ENCODE measurements at places on chromosomes 5 and 9.

DNA sequence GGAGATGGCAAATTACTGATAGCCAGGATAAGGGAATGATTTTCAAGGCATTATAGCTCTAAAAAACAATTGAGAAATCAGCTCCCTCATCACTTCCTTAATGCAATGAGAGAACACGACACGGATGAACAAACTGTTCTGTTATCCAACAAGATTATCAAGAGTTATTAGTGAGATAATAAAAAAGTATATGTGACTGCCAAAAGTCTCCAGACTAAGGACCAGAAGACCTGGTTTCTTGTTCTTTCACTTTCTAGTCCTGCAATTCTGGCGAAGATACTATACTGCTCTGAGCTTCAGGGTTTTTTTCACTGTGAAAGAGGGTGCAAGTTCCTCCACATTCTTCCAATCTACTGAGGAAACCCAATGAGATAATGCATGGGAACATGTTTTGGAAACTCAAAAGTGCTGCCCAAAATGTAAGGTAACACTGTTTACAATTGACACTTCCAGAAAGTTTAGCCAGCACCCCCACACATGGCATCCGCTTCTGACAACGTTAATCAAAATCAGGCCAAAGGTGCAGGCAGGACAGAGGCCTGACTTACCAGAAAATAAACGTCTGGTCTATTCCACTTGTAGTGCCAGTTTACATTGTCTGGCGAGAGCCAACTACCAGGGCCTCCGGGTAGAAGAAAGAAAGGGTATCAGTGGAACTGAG, 254.2 kb downstream of the DOCK8 start:
- DNase-seq, result no peak

- no peak for DNase-seq
These were observed 656.3 kb upstream of the FAM174A start for GRCh38 chr5:99878830-99879229.

DNA sequence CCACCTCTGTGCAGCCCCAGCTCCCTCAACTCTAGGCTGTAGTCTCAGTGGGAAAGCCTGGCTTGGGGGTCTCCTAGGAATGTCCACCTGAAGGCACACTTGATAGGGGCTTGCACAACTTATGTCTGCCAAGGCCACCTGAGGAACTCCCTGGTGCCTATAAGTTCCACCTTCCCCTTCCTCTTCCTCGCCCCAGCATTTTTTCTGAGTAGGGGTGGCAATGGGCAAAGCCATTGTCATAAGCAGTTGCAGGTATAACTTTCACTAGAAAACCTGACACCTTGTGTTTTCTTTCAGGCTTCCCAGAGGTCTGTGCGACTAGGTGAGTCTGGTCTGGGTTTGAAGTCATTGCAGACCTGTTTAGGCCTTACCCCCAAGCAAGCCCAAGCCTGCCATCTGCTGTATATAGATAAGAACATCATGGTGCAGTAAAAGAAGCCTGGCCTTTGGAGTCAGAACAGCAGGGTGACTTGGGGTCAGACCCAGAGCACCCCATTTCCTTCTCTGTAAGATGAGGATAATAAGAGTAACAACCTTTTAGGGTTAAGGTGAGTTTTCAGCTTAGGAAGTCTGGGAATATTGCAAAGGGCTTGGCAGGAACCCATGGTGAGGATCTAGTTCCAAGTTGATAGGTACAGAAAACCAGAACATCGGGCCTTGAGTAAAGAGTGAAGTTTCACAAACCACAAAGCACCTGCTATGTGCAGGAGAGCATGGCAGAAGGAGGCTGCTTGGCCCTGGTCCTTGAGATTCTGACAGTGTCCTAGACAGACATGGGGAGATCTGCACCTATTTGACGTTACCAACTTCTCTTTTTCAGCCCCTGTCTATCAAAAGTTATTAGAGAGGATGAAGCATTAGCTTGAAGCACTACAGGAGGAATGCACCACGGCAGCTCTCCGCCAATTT, 33.8 kb downstream of the TGFBI start:
- DNase-seq, result peak; percentile 72

DNA sequence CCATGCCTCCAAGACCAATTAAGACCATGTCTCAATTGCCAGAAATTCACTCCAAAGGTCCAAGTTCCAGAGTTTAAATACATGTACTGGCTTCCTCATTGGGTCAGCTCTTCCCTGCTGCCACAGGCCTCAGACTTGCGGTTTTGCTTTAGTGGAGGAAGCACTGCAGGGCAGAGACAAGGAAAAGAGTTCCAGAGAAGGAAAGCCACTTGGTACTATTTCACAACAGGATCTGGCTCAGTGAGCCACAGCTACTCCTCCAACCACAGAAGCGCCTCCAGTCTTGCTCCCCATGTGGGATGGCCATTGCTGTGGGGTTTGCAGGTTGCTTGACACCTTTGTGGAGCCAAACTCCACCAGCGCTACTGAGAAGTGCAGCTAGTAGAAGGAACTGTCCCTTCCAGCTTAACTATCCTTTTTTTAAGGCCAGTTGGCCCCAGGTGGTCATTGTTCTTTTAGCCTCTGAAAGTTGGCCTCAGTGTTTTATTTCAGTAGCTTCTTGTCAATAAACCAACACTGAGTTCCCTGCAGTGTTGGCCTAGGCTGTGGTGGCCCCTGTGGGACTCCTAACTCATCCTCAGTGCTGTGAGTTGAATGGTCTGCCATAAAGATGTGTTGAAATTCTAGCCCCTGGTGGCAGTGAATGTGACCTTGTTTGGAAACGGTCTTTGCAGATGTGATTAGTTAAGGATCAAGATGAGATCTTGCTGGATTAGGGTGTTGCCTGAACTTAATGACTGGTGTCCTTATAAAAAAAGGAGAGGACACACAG, 93.7 kb upstream of the DAP start:
- DNase-seq, result no peak

- no peak for DNase-seq
These were observed 586.1 kb upstream of the CDH6 start for GRCh38 chr5:30607301-30607894.

DNA sequence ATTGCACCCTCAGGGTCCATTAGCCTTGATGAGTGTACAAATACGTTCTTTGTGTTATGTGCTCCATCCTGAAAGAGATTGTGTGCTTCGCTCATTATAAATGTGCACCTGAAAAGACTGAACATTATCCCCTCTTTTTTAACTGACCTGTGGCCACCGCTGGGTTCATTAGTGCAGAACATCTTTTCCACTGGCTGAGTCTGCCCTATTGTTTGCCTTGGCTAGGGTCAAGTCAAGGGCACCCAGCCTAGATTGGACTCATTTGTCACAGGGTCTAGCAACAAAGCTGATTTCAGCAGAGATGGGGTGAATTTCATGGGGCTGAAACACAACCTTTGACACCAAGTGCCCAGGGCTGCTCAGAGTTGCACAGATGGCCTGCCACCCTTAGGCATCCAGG, 764.1 kb upstream of the ARRDC3 start:
- no peak for DNase-seq

GRCh38 chr5:159422361-159422760, 92.1 kb upstream of the IL12B start:
- DNase-seq, result no peak

GRCh38 chr9:108889649-108890067, 27.6 kb downstream of the ACTL7A start:
- DNase-seq, result no peak

GRCh38 chr5:145981589-145982571, 45.5 kb downstream of the SH3RF2 start:
- peak; percentile 60 for DNase-seq

GRCh38 chr5:144017631-144018030, 152.8 kb downstream of the YIPF5 start:
- no peak for DNase-seq

All from T47D (cell line).